ENCODE measurements at places on chromosomes 7 and 10.

- DNase-seq = no peak
Observed at GRCh38 chr10:12177642-12178041, 18.0 kb downstream of the NUDT5 start.

GRCh38 chr10:124316326-124316725 lies 102.4 kb downstream of the OAT start:
- no peak for DNase-seq

- DNase-seq = no peak
Observed at GRCh38 chr10:122553341-122553740, 7.2 kb upstream of the DMBT1 start.

- DNase-seq = no peak
Observed at GRCh38 chr7:34282271-34282670, 375.7 kb upstream of the NPSR1 start.

GRCh38 chr7:95088536-95089215 lies 181.3 kb downstream of the PPP1R9A start:
- no peak for DNase-seq

DNA sequence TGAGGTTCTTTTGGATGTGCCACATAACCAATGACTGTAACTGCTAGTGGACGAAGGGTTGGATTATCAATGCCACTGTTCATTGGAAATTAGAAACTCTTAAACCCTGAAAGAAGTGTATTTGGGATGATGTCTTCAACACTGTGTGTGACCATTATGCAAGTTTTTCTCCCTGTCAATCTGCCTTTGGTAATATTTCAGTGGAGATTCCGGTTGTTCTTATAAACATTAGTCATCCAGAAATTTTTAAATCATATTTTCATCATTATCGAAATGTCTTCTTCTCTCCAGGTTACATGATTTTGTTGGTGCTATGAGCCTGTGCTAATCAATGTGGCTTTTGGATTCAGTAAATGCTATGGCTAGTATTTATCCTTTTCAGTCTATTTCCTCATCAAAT lies 61.7 kb upstream of the KLF6 start:
- DNase-seq = no peak

DNA sequence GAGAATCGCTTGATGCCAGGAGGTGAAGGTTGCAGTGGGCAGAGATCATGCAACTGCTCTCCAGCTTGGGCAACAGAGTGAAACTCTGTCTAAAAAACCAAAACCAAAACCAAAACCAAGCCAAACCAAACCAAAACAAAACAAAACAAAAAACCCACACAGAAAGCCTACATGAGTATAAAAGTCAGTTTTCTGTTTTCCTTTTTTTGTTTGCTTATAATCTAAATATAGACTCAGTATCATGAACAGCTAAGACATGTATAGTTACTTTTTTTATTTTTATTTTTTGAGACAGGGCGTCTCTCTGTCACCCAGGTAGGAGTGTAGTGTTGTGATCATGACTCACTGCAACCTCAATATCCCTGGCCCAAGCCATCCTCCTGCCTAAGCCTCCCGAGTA lies 16.8 kb upstream of the MTPN start:
- DNase-seq = no peak

GRCh38 chr10:24951201-24952142 lies 934 bp downstream of the PRTFDC1 start:
- DNase-seq = no peak

GRCh38 chr7:1124816-1125602 lies 35.0 kb downstream of the ZFAND2A start:
- DNase-seq = no peak

GRCh38 chr10:96285331-96285752 lies 14.0 kb upstream of the BLNK start:
- DNase-seq = no peak

- no peak for DNase-seq
Observed at GRCh38 chr7:1325646-1326510, 93.2 kb downstream of the UNCX start.

GRCh38 chr10:119357412-119358151 lies 150.2 kb downstream of the GRK5 start:
- DNase-seq = no peak

DNA sequence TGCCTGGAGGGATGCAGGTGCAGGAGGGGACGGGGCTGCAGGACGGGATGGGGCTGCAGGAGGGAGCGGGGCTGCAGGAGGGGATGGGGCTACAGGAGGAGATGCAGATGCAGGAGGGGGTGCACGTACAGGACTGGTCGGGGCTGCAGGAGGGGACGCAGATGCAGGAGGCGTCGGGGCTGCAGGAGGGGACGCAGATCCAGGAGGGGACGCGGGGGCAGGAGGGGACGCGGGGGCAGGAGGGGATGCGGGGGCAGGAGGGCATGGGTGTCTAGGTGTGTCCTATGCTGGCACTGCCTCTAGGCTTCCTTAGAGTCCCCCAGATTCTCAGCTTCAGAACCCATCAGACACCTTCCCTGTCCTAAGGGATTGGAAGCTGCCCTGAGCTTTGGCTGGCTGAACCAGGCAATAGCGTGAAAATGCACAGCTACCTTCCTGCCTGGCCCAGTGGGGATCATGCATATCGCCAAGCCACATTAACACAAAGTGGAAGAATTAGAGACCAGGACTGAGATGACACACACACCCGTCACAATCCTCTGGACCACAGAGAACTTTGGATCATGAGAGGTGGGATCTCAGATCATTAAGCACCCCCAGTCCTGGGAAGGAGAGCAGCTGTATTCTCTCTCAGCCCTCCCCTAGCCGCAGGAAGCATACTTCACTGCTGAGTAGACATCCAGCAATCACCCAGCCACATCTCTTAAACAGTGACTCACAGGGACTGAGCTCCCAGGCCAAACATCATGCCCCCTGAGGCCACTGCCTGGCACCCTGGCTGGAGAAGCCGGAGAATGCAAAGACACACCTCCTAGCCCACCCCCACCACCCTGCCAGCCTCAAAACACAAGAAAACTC lies 67.3 kb downstream of the VWA2 start:
- no peak for DNase-seq

- no peak for DNase-seq
Observed at GRCh38 chr10:82660986-82661385, 786.0 kb downstream of the NRG3 start.

GRCh38 chr7:123811056-123811455 lies 33.9 kb upstream of the HYAL4 start:
- no peak for DNase-seq

GRCh38 chr7:32500922-32501341 lies 5.6 kb downstream of the AVL9 start:
- no peak for DNase-seq

DNA sequence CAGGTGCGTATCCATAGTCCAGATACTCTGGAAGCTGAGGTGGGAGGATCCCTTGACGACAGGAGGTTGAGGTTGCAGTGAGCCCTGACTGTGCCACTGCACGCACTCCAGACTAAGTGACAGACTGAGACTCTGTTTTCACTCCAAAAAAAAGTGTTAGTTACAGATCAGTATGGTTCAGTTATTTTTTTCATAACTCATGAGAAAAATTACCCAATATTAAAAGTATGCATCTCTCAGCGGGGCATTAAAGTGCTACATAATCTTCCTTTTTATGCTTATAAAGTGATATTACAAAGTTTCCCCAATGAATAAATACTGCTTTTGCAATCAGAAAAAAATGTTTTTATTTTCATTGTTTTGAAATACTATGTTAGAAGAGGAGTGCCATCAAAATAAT lies 147.9 kb downstream of the ZNF438 start:
- no peak for DNase-seq

GRCh38 chr7:158613481-158613880 lies 25.9 kb upstream of the PTPRN2 start:
- DNase-seq = no peak

GRCh38 chr10:127291329-127291728 lies 94.9 kb upstream of the INSYN2A start:
- DNase-seq = peak; percentile 17

DNA sequence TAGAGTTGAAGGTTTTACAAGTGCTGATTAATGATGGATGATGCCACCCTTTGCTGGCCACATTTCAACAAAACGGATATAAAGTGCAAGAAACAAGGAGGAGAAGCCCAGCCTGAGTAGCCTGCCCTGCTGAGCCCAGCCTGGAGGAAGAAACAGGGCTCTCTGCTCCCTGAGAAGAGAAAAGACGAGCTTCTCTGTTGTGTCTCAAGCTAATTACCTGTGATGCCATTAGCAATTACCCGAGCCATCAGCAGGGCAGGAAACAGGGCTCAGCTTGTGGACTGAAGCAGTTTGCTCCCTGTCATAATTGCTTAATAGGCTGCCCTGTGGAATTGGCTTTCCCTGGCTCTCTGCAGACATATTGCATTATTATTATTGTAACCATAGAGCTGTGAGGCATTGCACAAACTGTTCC lies 709.3 kb upstream of the AUTS2 start:
- DNase-seq = no peak

GRCh38 chr10:43077421-43078171 lies 727 bp downstream of the RET start:
- no peak for DNase-seq

GRCh38 chr7:51160990-51161615 lies 155.5 kb downstream of the COBL start:
- DNase-seq = peak; percentile 68

DNA sequence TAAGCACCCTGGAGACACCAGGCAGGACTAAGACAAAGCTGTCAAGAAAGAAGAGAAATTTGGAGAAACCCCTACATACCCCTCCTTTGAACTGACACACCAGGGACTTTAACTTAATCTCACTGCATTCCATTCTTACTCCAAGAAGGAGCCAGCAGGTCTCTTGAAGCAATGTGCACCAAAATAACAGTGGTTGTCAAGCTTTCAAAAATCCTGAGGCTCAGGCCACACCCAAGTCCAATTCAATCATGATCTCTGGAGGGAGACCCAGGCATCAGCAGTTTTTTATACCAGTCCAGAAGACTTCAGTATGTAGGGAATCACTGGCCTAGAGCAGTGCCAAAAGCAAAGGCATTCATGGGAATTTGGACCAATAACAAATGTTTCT lies 6.8 kb downstream of the SLC25A13 start:
- no peak for DNase-seq

- no peak for DNase-seq
Observed at GRCh38 chr7:1070544-1071011, 17.3 kb upstream of the GPER1 start.

GRCh38 chr10:79140855-79141254 lies 72.1 kb downstream of the ZMIZ1 start:
- no peak for DNase-seq

- DNase-seq = no peak
Observed at GRCh38 chr10:69065406-69066361, 22.2 kb upstream of the SRGN start.

DNA sequence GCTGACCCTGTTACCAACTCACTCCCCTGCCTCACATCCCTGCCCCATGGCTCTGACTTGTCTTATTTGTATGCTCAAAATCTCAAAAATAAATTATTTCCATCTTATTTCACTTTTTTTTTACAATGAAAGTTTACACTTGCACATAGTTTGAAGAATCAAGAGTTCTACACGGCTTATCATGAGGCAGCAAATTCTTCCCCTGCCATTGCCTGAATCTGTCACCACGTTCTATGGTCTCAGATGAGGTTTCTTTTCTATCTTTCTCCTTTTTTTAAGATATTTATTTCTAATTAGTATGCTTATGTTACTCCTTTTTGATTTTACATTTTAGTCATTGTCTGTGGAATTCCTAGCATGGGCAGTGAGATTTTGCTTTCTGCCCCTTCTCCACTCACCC lies 28.4 kb downstream of the ARHGAP22 start:
- no peak for DNase-seq

DNA sequence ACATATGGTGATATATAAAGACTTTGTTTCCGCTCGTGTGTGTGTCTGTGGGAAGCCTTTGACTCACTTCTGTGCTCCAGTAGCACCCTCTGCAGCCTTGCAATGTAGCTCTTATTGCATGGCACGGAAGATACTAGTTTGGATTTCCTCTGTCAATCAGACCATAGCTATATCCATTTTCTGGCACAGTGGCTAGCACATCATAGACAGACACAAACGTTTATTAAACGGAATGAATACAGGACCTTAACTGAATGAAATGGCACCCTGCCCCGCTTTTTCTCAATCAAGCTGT lies 124.0 kb upstream of the PTPN20 start:
- DNase-seq = peak; percentile 28

DNA sequence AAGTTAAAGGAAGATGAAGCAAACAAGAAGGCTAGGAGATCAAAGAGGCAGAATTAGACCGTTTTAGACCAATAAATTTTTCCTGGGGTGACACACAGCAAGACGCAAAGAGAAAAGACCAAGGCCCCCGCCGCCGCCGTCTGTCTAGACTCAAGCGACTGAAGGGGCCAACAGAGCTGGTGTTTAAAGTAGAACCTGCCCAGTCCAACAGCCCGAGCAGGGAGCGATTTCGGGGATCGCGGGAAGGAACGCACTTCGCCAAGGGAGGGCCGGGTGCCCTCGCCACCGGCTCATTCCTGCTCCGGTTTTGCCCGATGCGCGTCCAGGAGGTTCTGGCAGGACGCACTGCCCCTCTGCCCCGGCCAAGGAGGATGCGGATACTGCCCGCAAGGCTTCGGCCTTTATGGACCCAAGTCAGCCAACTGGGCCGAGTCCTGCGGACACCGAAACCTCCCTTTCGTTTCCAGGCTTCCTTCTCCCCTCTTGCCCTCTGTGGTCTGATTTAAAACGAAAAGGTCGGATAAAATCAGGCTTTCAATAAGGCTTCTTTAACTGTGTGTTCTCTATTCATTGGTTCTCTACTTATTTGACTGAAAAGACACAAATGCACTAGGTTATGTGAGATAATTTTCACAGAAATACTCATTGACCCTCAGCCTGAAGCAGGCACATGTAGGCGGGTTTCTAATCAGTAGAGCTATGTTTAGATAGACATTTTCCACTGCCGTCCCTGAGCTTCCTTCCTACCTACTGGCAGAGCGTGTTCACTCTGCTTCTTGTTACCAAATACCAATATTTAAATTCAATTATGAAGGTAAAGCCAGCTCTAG lies 2.2 kb upstream of the HOXA7 start:
- no peak for DNase-seq

- DNase-seq = no peak
Observed at GRCh38 chr10:131047501-131047900, 264.0 kb downstream of the TCERG1L start.

DNA sequence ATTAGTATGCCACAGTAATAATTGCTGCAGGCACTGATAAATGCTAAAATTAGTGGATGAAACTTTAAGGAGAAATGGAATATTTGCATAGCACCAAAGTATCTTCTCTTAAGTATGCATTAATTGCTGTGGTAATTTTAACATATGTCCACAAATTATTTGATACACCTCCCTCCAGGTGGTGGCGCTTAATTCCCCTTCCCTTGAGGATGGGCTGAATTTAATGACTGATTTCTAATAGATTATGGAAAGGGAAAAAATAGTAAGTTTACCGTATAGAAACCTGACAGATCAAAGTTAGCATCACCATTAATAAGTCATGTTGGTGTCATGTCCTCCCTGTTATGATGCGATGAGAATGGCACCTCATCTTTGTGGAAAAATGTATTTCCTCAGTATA lies 519.2 kb downstream of the TFEC start:
- no peak for DNase-seq
